ENCODE measurements at places on chromosomes 2 and 18. TPM values are rescaled to one million over a fixed set of nuclear protein-coding genes. Genes with fewer than 3 reads are reported as not detected.

DNA sequence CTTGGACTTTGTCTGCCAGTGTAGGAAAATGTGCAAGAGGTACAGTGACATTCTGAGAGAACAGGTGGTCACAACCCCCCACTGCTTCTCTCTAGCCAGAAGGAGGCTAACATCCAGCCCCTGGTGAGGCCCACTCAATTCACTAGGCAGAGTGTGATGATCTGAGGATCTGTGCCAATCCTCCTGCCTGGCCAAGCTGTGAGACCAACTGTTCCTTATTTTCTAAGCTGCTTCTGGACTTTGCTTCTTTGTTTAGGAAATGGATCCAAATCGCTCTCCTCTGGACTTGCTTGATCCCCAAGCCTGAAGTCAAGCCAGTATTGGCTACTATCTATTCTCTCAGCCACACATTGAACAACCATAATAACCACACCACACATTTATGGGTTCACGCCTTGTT is 202.8 kb downstream of the PIK3C3 start:
- DNase-seq: no peak
- H3K27ac ChIP-seq: no peak overlapping the region
- H3K4me1 ChIP-seq: no peaks in the 10 kb centered on the region
- H3K27me3 ChIP-seq: no peaks in the 10 kb centered on the region
- no peaks in the 10 kb centered on the region for H3K36me3 ChIP-seq
- no peak overlapping the region for H3K4me3 ChIP-seq

The PGAP1 gene
- 21.0 TPM for total RNA-seq

DNA sequence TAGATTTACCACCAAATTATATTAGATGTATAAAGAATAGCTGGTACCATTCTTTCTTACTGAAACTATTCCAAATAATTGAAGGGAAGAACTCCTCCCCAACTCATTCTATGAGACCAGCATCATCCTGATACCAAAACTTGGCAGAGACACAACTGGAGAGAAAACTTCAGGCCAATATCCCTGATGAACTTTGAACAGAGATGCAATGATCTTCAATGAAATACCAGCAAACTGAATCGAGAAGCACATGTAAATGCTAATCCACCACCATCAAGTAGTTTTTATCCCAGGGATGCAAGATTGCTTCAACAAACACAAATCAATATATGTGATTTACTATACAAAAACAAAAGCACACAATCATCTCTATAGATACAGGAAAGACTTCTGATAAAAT is 329.8 kb downstream of the RDH14 start:
- H3K27ac ChIP-seq: no peak overlapping the region
- no peak for DNase-seq
- H3K4me3 ChIP-seq: no peak overlapping the region
- no peaks in the 10 kb centered on the region for H3K4me1 ChIP-seq
- no peaks in the 10 kb centered on the region for H3K27me3 ChIP-seq
- H3K36me3 ChIP-seq: no peaks in the 10 kb centered on the region

- no peaks in the 10 kb centered on the region for H3K27me3 ChIP-seq
- peaks cover 4% of the 10 kb centered on the region for H3K4me1 ChIP-seq
- H3K27ac ChIP-seq: no peak overlapping the region
Measured at GRCh38 chr18:10923551-10924070, 225.8 kb downstream of the PIEZO2 start.

- H3K27me3 ChIP-seq: peaks cover 3% of the 10 kb centered on the region
- no peak overlapping the region for H3K27ac ChIP-seq
- H3K4me1 ChIP-seq: no peaks in the 10 kb centered on the region
- no peak for DNase-seq
Measured at GRCh38 chr18:47746615-47747014, 183.8 kb downstream of the SMAD2 start.

The TUBA3E gene
- 0.13 TPM for total RNA-seq

DNA sequence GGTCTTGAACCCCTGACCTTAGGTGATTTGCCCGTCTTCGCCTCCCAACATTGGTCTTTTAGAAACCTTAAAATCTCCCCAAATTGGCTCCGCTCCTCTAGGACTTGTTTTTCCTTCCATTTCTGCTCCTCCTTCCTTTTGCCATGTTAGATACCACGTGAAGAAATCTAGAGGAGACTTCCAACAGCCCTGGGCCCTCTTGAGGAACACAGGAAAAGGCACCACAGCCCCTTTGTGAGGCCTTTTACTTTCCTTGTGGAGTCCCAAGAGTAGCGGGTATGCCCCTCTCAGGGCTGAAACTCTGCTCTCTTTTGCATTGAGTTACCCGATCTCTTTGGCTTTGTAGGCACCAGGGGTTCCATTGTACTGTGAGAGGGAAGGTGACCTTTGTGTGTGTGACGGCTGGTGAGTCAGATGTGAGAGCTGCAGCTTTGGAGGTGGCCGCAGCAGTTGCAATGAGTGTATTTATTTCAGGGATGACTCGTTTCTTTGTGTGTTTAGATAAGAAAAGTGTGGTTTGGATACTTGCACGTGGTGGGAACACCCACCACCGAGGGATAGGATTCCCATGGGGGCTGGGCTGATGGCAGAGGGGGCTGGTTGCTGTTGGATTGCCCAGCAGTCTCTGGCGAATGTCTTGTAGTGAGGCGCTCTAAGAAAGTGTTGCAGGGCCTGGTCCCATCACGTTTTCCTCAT is 218.4 kb upstream of the HS6ST1 start:
- no peak overlapping the region for H3K27ac ChIP-seq
- peak; percentile 74 for DNase-seq

DNA sequence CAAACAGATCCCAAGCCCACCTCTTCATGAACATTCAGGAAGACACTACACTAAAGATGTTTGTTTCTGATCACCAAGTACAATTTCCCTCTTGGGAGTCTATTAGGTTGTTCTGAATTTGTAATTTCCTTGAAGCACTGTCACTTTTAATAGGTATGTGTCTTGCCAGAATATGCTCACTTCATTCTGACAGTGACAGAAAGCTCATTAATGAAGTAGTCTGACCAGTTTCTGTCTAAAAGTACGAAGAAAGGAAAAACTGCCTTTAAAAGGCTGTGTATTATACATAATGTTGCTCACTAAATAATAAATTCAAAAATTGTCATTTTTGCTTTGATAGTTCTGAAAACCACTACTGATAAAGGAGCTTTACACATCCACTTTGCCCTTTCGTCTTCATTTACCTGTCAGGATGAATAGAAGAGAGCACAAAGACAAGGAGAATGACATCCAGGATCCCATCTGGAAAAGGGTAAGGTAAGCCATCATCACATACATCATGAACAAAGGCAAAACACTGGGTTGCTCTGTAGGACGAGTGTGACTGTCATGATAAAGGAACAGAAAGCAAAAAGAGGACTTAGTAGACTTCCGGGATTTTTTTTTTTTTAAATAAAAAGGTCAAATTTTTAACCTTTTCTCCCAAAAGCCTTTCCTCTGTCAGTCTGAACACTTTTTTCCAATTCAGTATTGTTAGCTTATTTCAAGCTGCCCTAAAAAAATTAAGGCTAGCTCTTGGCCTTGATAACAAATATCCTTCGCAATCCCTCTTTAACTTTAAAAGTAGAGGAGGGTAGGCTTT is 103.4 kb downstream of the METTL8 start:
- peaks cover 6% of the 10 kb centered on the region for H3K36me3 ChIP-seq
- no peak for DNase-seq
- H3K4me3 ChIP-seq: no peak overlapping the region
- no peaks in the 10 kb centered on the region for H3K27me3 ChIP-seq

The CKAP2L gene
- total RNA-seq: 18.8 TPM

The KCNJ13 gene
- total RNA-seq: not detected

The RBM44 gene
- 0.22 TPM for total RNA-seq

The SKA1 gene
- total RNA-seq: 20.6 TPM

- peaks cover 35% of the 10 kb centered on the region for H3K36me3 ChIP-seq
- no peak overlapping the region for H3K4me3 ChIP-seq
- DNase-seq: no peak
- H3K4me1 ChIP-seq: no peaks in the 10 kb centered on the region
Measured at GRCh38 chr2:238171575-238172187, 12.9 kb downstream of the ERFE start.

The RGPD4 gene
- 0.07 TPM for total RNA-seq

- peak within 1 kb of the TSS; percentile 91 for H3K4me3 ChIP-seq
- no peaks in the 10 kb centered on the region for H3K4me1 ChIP-seq
- DNase-seq: peak; percentile 97
- peaks cover 7% of the 10 kb centered on the region for H3K36me3 ChIP-seq
- H3K27me3 ChIP-seq: no peaks in the 10 kb centered on the region
Measured at GRCh38 chr2:85561280-85562212, at the start of gene GGCX. GGCX (minus strand) TSS chr2:85561493; CDS start chr2:85561428, 65 bp downstream.

- H3K4me3 ChIP-seq: no peak overlapping the region
- no peak overlapping the region for H3K27ac ChIP-seq
- H3K36me3 ChIP-seq: no peaks in the 10 kb centered on the region
Measured at GRCh38 chr2:203610558-203610957, 75.5 kb upstream of the RAPH1 start.

DNA sequence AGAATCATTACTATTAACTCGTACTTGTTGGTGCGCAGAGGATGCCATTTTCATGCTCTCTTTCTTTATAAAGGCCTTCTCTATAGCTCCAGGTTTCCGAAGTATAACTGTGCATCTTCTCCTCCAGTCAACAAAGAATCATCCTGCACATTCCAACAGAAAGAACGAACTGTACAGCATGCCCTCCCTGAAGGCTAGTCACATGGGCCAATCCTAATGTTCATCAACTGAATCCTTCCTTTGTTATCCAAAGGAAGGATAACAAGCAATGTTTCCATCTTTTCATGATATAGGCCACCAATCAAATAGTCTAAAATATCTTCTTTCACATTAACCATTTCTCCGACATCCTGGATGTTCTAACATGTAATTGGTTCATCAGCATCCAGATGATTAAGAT is 66.9 kb upstream of the LDLRAD4 start:
- H3K4me3 ChIP-seq: no peak overlapping the region
- no peaks in the 10 kb centered on the region for H3K27me3 ChIP-seq
- no peak for DNase-seq
- no peak overlapping the region for H3K27ac ChIP-seq
- H3K4me1 ChIP-seq: no peaks in the 10 kb centered on the region
- H3K36me3 ChIP-seq: no peaks in the 10 kb centered on the region

The SPAST gene
- total RNA-seq: 30.8 TPM

- no peak for DNase-seq
- H3K27me3 ChIP-seq: no peaks in the 10 kb centered on the region
- H3K27ac ChIP-seq: no peak overlapping the region
- no peak overlapping the region for H3K4me3 ChIP-seq
Measured at GRCh38 chr2:142415461-142415860, 284.6 kb upstream of the LRP1B start.

- no peak overlapping the region for H3K4me3 ChIP-seq
- H3K36me3 ChIP-seq: peaks cover 3% of the 10 kb centered on the region
- DNase-seq: no peak
- no peaks in the 10 kb centered on the region for H3K4me1 ChIP-seq
- no peak overlapping the region for H3K27ac ChIP-seq
Measured at GRCh38 chr2:86274918-86275275, 62.5 kb downstream of the REEP1 start.

GRCh38 chr18:38948436-38948835 is 1382.8 kb upstream of the CELF4 start:
- H3K4me1 ChIP-seq: no peaks in the 10 kb centered on the region
- H3K36me3 ChIP-seq: peaks cover 4% of the 10 kb centered on the region
- no peak overlapping the region for H3K27ac ChIP-seq
- H3K4me3 ChIP-seq: no peak overlapping the region
- no peaks in the 10 kb centered on the region for H3K27me3 ChIP-seq

The HOXD12 gene
- not detected for total RNA-seq

DNA sequence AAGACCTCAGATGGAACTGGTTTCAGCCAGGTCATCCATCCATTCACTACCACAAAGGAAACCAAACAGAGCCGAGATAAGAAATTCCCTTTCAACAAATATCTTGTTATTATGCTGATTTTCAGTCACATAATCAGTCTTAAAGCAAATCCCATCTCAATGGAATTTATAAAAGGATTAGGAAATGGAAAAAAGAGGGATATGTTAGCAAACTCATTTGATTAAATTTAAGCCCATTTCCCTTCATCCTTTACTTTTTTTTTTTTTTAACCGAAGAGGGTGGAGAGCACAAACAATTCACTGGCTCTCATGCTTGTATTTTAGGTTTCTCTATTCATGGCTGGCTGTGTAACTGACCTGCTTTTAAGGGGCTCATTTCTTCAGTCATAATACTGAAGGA is 109.0 kb upstream of the GATA6 start:
- H3K36me3 ChIP-seq: no peaks in the 10 kb centered on the region
- no peaks in the 10 kb centered on the region for H3K27me3 ChIP-seq
- no peak overlapping the region for H3K27ac ChIP-seq
- no peak for DNase-seq

Data from H9 (cell line).